ENCODE measurements at places on chromosomes 11 and 22. TPM values are rescaled to one million over a fixed set of nuclear protein-coding genes. Genes with fewer than 3 reads are reported as not detected.

DNA sequence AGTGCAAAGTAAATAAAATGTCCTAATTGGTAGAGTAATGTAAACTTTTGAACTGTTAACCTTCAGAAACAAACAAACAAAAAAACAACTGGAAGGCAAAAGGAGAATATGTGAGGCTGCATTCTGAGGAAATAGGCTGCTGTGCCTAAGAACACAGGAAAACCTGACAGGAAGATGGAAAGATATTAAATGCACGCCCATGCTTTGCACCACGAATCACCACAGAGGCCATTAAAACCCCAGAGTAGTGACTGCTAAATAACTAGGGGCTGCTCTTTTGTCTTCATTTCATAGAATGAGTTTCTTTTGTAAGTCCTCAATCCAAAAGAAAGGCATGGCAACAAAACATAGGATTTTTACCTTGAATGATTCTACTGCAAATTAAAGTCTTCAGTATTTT lies 436.0 kb downstream of the RAB38 start:
- no peak for DNase-seq

GRCh38 chr11:117823946-117824420 lies 561 bp downstream of the FXYD2 start:
- DNase-seq: no peak

The E2F8 gene
- total RNA-seq: 6.9 TPM

The AQP11 gene
- 0.58 TPM for total RNA-seq

The PTGDR2 gene
- total RNA-seq: 0.29 TPM

GRCh38 chr11:125239585-125240560 lies 75.3 kb downstream of the PKNOX2 start:
- DNase-seq: no peak

DNA sequence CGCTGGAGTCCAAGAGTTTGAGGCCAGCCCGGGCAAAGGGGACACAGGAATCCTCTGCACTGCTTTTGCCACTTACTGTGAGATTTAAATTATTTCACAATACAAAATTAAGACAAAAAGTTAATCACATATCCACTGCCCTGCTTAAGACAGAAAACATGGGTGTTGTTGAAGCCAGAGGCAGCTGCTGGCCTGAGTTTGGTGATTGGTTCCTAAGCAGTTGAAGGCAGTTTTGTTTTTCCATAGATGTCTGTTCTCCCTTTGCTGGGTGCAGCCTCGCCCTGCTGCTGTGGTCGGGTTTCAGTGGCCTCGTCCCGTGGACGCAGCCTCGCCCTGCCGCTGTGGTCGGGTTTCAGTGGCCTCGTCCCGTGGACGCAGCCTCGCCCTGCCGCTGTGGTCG lies 70.2 kb upstream of the PPP6R3 start:
- DNase-seq: no peak

- DNase-seq: no peak
Observed at GRCh38 chr22:32969502-32969901, 88.7 kb downstream of the SYN3 start.

The GTSE1 gene
- total RNA-seq: 35.8 TPM

The KRTAP5-9 gene
- total RNA-seq: not detected

DNA sequence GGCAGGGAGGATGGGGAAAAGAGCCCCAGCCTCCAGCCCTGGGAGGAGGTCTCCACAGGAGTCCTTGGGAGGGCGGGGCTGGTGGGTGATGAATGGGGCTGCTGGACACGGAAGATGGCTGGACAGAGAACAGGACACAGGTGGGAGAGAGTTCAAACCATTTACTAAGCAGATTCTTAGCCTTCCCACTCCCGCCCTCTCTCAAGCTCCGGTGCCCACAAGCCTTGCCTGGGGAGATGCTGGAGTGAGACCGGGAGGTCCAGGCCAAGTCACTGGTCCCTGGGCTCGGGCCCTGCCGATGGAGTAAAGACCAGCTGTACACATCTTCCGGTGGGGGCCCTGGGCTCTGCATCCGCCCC lies 1.4 kb downstream of the CLDN5 start:
- no peak for DNase-seq

DNA sequence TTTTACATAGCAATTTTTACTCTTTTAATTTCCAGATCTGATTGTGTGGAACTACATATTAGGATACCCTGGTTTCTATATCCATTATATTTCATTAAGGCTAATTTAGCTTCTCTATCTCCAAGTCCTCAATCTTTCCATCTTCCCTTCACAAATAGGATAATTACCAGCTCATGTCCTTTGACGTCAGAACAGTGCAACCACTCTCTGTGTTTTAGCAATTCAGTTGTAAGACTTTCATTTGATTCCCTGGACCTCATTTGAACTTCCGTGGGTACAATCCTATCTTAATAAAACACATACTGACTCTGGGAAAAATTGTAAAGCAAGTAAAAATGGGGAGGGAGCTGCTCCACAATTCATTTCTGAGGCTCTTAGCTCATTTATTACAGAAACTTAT lies 52.8 kb downstream of the FAM76B start:
- DNase-seq: no peak

The CEND1 gene
- not detected for total RNA-seq

DNA sequence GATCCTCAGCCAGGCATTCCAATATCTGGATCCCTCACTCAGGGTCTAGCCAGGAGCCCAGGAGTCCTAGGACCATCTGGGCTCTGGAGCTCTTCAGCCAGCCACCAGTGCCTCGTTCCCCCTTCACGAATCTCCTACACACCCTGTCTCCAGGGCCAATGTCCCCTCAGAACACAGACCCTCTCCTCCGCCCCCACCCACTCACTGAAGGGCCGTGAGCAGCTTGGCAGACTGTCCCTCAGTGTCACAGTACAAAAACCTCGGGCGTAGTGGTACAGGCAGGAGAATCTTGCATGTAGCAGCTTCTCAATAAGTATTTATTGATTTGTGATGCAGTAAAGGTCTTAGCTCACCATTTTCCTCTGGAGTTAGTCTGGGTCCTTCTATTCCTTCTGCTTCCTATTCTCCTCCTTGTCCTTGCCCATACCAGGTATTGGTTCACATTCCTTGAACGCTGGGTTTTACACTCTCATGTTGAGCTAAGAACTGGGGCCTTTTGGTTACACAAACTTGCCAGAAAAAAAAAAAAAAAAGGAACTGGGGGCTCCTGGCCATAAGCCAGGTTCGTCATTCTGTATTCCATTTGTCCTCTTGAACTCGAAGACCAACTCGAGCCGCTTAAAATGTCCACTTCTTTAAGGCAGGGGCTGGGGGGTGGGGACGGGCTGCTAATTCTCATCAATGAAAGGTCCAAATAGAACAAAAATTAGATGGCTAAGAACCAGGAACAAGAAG lies 2.3 kb downstream of the CXCR5 start:
- DNase-seq: no peak
